ENCODE measurements at places on chromosomes 2 and 18.

DNA sequence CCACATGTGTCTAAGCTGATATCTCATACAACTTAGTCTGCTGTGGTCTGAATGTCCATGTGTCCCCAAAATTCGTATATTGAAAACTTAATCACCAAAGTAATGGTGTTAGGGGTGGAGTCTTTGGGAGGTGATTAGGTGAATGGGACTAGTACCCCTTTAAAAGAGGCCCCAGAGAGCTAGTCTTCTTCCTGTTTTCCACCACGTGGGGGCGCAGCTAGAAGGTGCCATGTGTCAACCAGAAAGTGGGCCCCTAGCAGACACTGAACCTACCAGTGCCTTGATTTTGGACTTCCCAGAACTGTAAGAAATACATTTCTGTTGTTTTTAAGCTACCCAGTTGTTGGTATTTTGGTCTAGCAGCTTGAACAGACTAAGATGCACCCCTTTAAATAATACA is 86.6 kb downstream of the ASB1 start:
- no peak for DNase-seq

DNA sequence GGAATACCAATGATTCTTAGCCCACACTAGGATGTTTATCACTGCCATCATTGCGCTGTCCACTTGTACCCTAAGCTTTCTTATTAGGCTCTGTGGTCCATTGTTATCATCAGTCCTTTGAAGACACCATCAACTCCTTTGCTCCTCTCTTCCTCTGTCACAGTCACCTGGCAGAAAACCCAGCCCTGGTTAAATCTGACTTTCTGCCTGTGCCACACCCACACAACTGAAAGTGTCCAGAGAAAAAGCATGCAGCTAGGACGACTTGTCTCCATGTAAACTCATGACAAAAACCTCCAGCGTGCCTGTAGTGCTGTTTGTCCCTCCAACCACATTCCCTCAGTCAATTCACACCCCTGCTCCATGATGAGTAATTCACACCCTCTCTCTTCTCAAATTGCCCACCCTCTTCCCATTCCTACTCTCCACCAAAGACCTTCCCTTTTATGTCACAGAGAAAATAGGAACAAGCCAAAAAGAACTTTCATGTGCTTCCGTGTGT is 297.4 kb upstream of the MGAT5 start:
- DNase-seq: no peak

DNA sequence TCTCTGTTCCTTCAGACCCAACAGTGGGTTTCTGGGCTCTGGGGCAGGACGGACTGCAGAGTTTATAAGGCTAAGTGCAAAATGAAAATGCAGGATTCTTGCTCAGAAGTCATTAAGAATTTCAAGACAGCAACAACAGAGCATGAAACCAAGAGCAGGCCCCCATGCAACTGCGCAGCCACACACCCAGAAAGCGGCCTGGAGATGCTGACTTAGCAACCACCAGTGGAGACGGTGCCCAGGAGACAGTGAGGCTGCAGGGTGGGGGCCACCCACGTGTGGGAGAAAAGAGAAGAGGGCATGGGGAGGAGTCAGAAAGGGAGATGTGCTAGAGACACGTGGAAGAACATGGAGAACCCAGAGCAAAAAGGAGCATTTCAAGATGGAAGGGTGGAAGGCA is 66.5 kb downstream of the GALNT14 start:
- DNase-seq: no peak

DNA sequence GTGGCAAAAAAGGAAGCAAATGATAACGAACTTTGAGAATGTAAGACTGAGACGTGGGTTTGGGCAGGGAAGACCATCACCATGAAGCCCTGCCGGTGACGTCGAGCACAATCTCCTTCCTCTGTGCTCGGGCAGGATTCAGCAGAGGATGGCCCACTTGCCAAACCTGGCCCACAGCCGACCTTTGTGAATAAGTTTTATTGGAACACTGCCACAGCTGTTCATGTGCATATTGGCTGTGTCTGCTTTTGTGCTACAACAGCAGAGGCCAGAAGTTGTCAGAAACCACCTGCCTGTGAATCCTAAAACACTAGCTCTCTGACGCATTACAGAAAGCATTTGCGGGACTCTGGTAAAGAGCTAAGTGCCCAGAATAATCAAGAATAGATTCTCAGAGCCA is 223.9 kb downstream of the MYT1L start:
- no peak for DNase-seq

- DNase-seq: no peak
Measured at GRCh38 chr2:130849896-130850787, 13.4 kb downstream of the ARHGEF4 start.

DNA sequence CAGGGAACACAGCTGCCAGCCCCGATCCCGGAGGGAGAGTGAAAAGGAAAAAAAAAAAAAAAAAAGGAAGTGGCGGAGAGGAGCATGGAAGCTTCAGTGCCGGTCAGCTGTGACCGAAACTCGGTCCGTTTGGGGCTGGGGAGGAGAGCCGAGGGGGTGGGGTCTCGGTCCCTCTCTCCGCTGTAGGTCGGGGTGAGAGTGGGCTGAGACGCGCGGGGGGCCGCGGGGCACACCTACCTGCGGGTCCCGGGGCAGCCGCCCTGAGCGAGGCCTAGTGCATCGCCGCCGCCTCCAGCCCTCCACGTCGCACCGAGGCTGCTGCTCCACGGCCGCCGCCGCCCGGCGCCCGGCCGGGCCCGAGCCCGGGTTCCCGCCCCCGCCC is 536 bp downstream of the VPS54 start:
- DNase-seq: no peak

DNA sequence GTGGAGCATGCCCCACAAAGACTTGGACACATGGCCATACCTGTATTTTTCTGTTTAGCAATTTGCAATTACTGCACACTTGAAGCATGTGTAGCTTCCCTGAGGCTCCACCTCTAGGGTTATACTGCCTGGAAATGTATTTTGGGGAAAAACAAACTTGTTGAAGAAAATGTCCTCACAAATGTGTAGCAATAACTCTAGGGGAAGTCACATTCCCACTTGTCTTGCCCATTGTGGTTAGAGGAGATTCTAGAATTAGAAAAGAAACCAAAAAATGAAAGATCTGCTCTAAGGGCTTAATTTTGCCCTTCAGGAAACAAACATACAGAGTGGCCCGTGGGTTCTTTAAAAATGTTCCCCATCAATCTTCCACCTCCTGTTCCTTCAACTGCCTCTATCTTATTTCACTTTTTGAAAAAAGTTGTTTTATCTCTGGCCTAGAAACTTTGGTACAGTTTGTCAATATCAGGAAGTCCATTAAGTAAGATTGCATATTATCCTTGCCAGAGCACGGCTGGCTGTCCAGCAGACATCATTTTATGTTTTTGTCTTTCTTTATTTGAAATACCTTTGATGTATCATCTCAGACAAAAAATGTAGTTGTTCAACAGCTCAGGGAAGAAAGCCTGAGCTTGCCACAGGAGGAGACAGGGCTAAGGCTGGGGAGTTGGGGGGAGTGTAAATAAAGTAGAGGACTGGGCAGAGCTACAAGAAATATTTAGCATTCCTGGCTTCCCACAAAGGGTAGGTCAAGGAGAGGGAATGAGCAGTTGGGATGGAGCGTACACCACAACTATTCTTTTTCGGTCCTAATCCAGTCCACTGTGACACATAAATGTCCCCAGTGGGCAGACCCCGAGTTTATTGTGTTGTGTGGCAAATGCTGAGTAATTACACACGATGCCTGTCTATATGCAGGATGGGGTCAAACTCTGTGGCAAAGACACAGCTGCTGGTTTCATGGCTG is 96.8 kb upstream of the CDC42EP3 start:
- DNase-seq: peak; percentile 91

GRCh38 chr2:144849612-144850011 is 329.7 kb upstream of the ZEB2 start:
- DNase-seq: no peak
